Liver (tissue), 10 donors: ENCODE measurements at places on chromosomes 13 and 19.

DNA sequence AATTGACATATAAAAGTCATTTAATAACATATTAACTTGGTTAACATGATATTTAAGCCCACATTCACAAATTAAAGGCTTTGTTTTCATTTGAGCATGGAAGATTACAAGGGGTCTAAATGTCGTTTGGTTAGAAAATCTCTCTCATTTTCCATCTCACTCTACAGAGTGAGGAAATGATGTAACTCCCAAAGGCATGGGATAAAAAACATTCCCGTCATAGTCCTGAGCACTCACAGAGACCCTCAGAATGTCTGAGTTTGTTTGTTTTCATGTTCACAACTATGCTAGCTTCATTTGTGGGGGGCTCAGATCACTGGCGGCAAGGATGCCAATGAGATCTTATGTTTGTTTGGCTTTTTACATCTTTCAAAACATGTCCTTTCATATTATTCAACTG lies 307.5 kb downstream of the TBC1D4 start:
- DNase-seq, result no peak

DNA sequence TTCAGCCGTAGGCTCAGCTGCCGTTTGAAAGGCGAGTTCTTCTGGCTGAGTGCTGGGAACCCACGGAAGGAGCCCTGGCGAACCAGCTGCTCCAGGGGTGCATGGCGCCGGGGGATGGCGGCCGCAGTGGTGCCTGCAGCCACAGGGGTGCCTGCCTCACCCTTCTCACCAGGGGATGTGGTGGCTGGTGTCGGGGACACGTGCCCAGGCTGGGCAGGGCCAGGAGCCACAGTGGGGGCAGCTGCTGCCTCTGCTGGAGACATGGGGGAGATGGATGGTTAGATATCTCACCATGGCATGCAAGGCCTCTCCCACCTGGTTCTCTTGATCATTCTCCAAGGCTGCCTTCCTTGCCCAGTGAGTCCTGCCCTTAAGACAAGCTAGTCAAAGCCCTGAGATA lies 17.1 kb downstream of the NUMBL start:
- DNase-seq, result no peak

- no peak for DNase-seq
Measured at GRCh38 chr19:28498404-28498976, 714.5 kb downstream of the UQCRFS1 start.

- no peak for DNase-seq
Measured at GRCh38 chr19:293436-294110, 2.4 kb upstream of the PLPP2 start.

DNA sequence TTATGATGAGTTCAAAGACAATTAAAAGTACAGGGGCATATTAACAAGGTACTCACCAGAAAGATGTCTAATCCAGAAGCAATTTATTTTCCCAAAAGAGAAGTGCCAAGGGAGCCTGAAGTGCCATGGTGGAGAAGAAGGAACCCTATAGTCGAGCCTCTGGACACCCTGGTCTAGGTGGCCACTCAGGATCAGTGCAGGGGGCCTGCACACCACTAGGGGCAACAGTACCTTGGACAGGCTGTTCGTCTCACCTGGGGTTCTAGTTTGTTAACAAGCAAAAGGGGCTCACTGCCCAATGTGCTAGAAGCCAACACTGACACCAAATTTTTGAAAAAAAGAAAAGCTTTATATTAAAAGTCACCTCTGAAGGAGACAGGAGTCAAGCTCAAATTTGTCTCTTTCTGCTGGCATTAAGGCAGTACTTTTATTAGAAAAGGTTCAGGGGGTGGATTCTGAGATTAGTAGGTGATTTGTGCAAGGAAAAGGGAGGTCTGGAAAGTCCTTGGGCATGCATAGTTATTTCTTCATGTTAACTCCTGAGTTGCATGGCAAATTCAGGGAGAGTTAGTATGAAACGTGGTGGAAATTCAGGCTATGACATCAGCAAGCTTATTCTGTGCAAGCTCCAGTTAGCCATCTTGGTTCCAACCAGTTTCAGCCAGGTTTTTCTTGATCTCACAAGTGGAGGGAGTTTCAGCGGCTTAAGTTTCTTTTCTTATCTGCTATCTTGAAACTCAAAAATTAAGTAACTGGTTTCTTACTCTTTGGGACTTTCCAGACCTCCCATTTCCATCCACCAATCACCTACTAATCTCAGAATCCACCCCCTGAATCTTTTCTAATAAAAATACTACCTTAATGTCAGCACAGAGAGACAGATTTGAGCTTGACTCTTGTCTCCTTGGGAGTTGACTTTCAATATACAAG lies 884 bp upstream of the CBY2 start:
- no peak for DNase-seq

DNA sequence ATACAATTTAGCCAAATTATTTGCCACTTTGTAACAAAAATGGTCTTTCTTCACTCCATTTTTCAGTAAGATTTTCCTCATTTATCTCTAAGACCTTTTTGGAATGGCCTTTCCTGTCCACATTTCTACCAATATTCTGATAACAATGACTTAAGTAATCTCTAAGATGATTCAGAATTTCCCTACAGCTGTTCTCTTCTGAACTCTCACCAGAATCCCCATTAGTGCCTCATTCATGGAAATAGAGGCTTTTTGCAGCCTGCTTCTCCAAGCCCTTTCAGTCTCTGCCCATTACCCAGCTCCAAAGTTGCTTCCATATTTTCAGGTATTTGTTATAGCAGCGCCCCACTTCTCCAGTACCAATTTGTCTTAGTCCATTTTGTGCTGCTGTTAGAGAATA lies 867.0 kb downstream of the GPC5 start:
- no peak for DNase-seq
